CD8-positive, alpha-beta memory T cell (primary cell): ENCODE measurements at places on chromosomes 13 and 19. TPM values are rescaled to one million over a fixed set of nuclear protein-coding genes. Genes with fewer than 3 reads are reported as not detected.

DNA sequence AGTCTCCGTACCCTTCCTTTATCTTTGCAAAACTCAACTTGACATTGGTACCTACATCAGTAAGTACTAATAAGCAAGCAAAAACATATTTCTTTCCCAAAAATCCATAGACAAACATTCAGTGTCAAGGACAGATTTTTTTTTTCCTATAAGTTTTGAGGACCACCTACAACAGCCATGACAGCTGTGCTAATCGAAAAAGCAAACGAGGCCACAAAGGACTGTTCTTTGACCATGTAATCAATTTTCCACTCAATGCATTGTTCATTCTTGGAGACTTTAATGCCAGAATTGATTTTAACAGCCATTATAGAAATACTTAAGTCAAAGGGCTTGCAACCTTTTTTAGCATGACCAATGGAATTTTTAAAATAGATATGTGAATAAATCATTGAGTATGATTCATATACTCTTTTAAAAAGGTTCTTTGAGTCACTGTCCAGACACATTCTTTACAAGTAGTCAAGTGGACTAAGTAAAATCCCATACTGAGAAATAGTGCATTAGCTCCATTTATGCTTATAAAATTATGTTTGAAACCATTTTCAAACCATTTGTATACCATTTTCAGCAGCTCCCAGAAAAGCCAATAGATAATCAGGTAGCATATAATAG is 323.9 kb downstream of the MZT1 start:
- DNase-seq, result no peak

DNA sequence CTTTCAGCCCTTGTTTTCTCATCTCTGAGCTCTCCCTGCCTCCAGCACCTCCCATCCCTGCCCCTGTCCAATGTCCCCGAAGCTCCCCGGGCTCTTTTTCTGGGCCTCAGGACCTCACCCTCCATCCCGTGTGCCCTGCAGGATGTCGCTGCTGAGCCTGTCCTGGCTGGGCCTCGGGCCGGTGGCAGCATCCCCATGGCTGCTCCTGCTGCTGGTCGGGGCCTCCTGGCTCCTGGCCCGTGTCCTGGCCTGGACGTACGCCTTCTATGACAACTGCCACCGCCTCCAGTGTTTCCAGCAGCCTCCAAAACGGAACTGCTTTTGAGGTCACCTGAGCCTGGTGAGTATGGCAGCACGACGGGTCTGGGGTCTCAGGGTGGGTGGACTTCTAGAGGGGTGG is 51.1 kb upstream of the CYP4F8 start:
- no peak for DNase-seq

DNA sequence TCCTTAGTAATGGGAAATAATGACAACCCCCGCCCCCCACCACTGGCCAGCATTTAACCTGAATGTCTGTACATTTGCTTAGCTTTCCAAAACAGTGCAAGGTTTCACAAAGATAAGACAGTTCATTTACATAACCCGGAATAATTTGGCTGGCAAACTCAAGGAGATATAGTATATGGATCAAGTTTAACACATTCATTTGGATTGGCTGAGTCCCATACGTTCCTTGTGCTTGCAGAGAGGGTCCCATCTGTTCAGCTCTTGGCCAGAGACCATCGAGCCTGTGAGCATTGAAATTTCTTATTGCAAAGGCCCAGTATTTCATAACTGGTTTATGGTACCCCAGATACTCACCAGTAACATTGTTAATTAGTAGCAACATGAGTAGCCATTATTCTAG is 116.5 kb downstream of the GPC6 start:
- DNase-seq, result no peak

GRCh38 chr19:1150333-1151036 is 23.6 kb downstream of the SBNO2 start:
- DNase-seq, result no peak

KLK14 gene
- total RNA-seq, result 0.31 TPM

DNA sequence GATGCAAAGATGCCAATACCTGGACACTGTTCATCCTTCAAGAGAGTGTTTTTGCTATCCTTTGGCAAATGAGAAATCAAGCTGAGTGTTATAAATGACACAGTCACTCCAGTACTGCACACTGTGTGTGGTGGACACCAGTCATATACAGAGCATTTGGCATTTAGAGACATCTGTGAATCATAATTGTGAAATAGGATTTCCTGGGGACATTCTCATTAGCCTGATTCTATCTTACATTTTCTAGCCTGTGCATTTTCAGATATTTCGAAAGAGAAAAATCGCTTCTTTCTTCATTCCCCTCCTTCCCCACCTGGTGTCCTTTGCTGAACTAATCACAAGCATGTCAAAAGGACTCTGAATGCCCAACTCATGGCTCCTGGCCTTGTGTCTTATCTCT is 781.0 kb upstream of the ARGLU1 start:
- DNase-seq, result no peak

DNA sequence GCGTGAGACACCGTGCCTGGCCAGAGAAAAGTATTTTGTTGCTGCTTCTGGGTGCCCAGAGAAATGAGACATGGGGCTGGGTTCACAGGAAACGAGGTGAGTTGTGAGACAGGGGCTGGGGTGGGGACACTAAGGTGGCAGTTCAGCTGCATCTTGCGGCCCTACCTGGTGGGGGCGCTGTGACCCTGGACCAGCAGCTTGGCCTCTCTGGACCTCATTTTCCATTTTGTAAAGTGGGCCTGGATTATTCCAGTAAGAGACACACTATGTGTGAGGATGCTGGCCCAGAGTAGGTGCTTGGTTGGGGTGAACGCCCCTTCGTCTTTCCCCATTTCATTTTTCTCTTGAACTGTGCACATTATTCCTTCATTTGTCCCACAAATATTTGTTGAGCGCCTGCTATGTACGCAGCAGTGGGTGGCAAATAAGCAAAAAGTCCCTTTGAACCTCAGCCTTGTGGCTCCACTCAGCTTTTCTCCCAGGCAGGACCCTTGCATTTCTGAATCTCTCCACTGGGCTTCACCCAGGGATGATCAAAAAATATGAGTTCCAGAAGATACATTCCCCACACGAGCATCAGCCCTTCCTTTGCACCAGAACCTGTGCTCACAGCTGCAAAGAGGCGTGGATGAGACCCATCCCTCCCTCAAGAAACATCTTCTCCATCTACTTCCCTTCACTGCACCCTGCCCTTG is 26.6 kb upstream of the OR10H1 start:
- no peak for DNase-seq

CCL25 gene
- total RNA-seq, result not detected

DNA sequence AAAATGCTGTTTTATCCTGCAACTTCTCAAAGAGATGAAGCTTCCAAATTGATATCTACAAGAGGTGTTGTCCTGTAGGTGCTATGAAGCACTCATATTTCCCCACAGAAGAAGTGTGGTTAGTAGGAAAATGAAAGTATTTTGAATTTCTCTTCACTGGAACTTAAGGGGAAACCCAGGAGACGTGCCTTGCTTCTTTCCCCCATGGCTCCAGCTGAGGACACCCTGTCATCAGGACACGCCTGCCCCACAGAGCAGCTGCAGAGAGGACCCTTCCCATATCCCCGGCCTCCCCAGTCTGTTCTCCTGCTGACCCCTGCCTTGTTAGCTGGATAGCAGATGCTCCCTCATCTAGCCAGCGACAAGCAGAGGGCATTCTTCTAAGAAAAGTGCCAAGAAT is 371.3 kb downstream of the COG6 start:
- DNase-seq, result no peak

DNA sequence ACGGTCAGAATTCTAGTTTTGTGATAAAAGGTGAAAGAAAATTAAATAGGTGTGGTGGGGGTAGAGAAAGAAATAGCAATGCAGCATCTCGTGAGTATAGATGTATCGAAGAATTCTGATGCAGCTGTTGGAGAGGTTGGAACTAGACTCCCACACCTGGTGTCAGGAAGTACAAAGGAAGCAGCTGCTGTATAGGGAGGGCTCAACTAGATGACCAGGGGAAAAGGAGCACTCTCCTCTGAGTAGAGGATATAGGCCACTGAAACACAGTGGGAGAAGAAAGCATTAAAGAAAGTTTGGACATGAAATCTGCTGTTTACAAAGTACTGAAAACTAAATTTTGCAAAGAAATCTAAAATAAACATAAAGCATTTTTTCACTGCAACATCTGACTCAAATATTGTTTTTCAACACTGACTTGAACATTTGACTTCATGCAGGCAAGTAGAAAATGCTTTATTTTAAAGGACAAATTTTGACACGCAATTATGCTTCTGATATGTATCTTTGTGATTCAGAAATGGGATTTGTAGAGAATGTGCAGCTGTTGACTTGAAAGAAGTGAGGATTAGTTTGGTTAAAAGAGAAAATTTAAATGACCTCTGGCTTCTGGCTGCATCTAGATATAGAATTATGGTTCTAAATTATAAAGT is 82.2 kb downstream of the MIPEP start:
- DNase-seq, result no peak

- DNase-seq, result no peak
Measured at GRCh38 chr19:46913852-46914430, 53.1 kb downstream of the ARHGAP35 start.

DNA sequence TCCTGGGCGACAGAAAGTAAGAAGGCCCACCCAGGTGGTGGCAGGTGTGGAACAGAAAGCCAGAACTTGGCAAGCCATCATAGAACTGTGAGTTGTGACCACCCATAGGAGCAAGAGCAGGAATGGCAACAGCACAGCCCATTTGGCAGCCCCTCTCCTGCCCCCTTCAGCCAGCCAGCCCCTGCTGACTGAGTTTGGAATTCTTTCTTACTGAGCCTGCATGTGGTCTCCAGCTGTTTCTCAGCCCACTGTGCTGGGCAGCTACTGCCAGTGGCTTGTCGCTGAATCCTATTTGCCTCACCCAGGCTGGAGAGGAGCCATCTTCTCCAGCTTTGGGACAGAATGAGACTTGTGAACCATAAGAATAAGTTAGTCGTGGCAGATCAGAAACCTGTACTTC is 28.3 kb downstream of the CNMD start:
- no peak for DNase-seq

AMER2 gene
- not detected for total RNA-seq

DNA sequence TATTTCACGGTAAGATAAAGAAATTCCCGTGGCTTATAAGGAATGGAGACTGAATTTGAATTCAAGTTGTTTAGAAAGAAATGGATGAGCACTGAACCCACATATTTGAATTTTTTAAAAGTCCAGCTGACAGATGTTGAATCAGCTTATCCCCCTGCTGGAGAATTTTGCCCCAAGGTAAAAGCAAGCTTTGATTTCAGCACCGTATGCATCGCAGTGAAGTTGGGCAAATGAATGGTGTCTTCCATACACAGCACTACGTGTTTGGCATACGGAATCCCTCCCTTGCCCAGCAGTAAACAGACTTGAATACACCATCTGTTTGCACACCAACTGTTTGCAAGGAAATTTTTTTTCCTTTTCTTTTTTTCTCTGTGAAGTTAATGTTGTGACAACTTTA is 77.5 kb upstream of the PEG3 start:
- DNase-seq, result no peak

DNA sequence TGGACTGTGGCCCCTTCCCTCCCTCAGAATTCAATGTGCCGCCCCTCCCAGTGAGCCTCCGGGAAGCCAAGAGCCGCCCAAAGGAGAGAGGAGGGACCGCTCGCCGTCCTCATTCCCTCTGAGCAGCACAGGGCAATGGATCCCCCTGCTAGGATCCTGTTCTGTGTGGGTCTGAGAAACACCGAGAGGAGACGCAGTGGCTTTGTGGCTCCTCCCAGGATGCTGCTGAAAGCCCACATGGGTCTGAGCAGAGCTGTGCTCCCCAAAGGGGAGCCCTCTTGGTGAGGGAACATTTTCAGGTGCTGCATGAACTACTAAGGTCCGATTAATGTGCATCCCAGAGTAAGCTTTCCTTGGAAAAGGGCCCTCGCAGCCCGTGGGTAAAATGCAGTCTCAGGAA is 30.4 kb downstream of the DHRS12 start:
- DNase-seq, result no peak
